Activated T-helper 1 cell treated with anti-CD3 and anti-CD28 coated beads, Interleukin-12 subunit alpha, Interleukin-12 subunit beta, Interleukin-2, Interleukin-4 antibody, amounts not matched to agents 30 ng/mL and 10 ng/mL and 1 ng/mL, durations not matched to agents 14 hours and 24 hours and 36 hours (primary cell): ENCODE measurements at places on chromosomes 16 and 17. TPM values are rescaled to one million over a fixed set of nuclear protein-coding genes. Genes with fewer than 3 reads are reported as not detected.

DNA sequence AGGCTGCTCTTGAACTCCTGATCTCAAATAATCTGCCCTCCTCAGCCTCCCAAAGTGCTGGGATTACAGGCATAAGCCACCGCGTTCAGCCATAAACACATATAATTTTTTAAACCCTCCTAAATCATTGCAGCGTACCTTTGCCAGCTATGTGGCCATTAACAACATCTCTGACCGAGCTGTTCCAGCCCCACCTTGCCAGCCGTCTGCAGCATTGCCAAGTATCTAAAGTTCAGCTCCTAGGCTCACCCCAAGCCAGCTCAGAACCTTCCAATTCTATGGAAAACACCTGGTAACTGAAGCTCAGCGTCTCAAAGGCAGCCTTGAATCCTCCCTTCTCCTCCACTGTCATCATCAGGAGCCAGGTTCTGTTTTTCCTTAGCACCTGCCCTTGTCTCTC, 5.1 kb upstream of the MEIOB start:
- no peaks in the 10 kb centered on the region for H3K4me1 ChIP-seq
- H3K36me3 ChIP-seq = no peaks in the 10 kb centered on the region
- no peak overlapping the region for H3K4me3 ChIP-seq
- no peak overlapping the region for H3K27ac ChIP-seq
- H3K27me3 ChIP-seq = peaks cover 18% of the 10 kb centered on the region
- no peak for DNase-seq

- no peak overlapping the region for H3K4me3 ChIP-seq
- no peak for DNase-seq
- peaks cover 27% of the 10 kb centered on the region for H3K4me1 ChIP-seq
These were observed 39.0 kb upstream of the LGALS9 start for GRCh38 chr17:27591986-27592385.

DNA sequence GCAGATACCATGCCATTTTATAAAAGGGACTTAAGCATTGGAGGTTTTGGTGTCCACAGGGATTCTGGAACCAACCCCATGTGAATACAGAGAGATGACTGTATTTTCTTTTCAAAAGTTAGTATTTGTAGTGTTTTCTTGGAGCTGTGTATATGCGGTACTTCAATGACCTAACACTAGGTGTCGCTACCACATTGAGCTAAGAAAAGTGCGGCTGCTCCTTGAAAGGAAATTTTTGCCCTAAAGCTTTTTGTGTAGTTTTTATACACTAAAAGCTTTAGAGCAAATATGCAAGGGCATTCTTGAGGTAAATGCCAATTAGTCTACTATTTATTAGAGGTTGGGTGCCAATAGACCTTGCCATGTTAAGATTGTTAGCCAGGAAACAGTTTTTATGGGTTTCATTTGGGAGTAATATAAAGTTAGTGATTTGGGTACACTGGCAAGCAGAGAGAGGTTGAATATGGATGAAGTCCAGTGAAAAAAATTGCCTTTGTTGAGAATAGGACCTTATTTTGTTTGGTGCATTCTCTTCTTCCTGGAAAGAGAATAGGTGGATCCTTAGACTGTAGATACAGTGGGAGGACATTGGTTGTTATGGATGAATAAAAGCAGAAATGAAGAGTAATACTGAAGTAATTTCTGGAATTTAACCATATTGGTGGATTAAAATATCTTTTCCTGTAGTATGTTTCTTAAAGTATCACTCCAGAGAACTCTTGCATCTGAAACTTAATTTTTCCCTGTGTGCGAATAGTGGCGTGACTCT, 43.3 kb downstream of the BCAS3 start:
- no peak overlapping the region for H3K27ac ChIP-seq
- no peaks in the 10 kb centered on the region for H3K36me3 ChIP-seq
- no peak overlapping the region for H3K4me3 ChIP-seq

DNA sequence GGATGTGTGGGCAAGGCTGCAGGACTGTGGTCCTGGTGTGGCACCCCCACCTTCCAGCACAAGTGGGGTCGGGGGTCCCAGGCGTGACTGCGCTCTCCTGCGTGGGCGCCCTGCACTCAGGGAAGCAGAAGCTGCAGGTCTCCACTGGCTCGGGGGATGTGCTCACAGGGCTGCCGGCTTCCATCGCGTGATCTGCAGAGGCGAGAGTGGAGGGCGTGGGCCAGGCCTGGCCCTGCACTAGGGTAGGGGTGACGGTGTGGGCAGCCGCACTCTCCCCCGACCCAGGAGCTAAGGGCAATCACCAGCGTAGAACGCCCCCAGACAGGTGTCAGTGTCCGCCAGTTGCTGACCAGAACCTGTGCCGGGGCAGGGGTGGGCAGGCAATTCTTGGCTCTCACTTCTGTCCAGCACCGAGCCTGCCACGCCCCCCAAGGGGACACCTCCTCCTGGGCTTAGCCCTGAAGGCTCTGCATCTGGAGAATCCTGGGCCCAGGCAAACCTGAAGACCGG, 32.3 kb downstream of the TNFRSF13B start:
- H3K4me1 ChIP-seq = no peaks in the 10 kb centered on the region
- H3K4me3 ChIP-seq = no peak overlapping the region
- no peaks in the 10 kb centered on the region for H3K36me3 ChIP-seq
- peaks cover 2% of the 10 kb centered on the region for H3K27me3 ChIP-seq

PIK3R6 gene
- total RNA-seq = 2.0 and 2.1 TPM in 2 replicates

ASPHD1 gene
- 4.2 and 4.7 TPM in 2 replicates for total RNA-seq

CACNA1H gene
- total RNA-seq = 0.12 and 0.18 TPM in 2 replicates

GRCh38 chr17:21358682-21359482, 17.3 kb upstream of the KCNJ12 start:
- no peaks in the 10 kb centered on the region for H3K27me3 ChIP-seq
- H3K4me1 ChIP-seq = no peaks in the 10 kb centered on the region
- no peak overlapping the region for H3K4me3 ChIP-seq

ABCA5 gene
- 12.8 and 15.1 TPM in 2 replicates for total RNA-seq

- no peaks in the 10 kb centered on the region for H3K4me1 ChIP-seq
- H3K4me3 ChIP-seq = no peak overlapping the region
- H3K36me3 ChIP-seq = no peaks in the 10 kb centered on the region
- no peak overlapping the region for H3K27ac ChIP-seq
These were observed 142.9 kb downstream of the C16orf78 start for GRCh38 chr16:49516382-49517036.

TIMM22 gene
- 14.6 and 17.3 TPM in 2 replicates for total RNA-seq

DNA sequence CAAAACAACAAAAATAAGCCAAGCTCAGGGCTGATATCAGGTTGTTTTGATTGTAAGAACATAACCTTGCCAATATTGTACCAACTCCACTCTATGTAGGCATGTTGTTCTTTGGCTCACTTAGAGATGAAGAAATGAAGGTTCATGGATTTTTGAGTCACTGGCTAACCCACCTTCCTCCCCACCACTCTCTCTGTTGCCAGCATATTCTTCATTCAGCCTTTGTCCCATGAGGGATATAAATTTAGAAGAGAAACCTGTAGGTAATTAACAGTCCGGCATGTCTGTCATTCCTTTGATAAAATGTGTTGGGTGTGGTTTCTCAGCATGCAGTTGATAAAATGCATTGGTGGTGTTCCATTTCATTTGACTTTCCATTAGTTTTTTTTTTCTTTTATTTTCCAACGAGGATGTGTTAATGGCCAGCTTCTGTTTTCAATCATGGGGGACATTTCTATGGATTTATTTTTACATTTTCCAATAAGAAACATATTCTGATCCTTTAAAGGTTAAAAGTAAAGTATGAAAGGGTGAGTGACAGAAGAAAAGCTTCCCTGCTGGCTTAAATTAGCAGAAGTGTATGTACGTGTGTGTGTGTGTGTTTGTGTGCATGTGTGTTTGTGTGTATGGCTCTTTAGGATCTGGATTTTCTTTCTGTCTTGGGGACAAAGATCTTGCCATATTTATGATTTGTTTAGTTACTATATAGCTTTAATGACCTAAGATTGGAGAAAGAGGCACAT, 166.2 kb upstream of the KCNJ16 start:
- no peaks in the 10 kb centered on the region for H3K36me3 ChIP-seq
- no peak overlapping the region for H3K4me3 ChIP-seq
- no peaks in the 10 kb centered on the region for H3K27me3 ChIP-seq
- H3K27ac ChIP-seq = no peak overlapping the region
- no peak for DNase-seq

- H3K27ac ChIP-seq = no peak overlapping the region
- H3K4me3 ChIP-seq = no peak overlapping the region
- no peak for DNase-seq
- H3K27me3 ChIP-seq = peaks cover 7% of the 10 kb centered on the region
- no peaks in the 10 kb centered on the region for H3K4me1 ChIP-seq
These were observed 87.6 kb downstream of the SPACA3 start for GRCh38 chr17:33079201-33079600.

DNA sequence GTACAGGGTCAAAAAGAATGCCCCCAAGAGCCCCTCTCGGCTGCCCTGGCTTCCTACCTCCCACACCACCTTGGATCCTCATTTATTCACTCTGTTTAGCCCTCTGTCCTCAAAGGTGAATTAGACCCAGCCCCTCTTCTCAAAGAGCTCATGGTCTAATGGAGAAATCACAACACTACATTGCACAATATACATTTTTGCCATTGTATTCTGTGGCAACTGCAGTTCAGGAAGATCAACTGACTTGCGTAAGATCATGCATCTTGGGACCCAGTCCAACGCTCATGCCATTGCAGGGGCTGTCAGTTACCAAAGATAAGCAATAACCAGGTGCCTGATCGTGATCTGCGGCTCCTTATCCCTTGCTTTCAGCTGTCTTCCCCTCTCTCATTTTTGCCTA, 1.4 kb downstream of the KRT38 start:
- H3K27me3 ChIP-seq = peaks cover 5% of the 10 kb centered on the region
- H3K27ac ChIP-seq = no peak overlapping the region
- H3K4me1 ChIP-seq = no peaks in the 10 kb centered on the region
- no peaks in the 10 kb centered on the region for H3K36me3 ChIP-seq
- no peak for DNase-seq

- H3K36me3 ChIP-seq = no peaks in the 10 kb centered on the region
- peak within 1 kb of the TSS; percentile 73 for H3K4me3 ChIP-seq
- H3K27me3 ChIP-seq = peaks cover 36% of the 10 kb centered on the region
- H3K4me1 ChIP-seq = peaks cover 16% of the 10 kb centered on the region
- peak; percentile 26 for DNase-seq
- no peak within 1 kb of the TSS for H3K27ac ChIP-seq
These were observed at the start of gene GPRC5B for GRCh38 chr16:19884611-19885450. TSS of gene GPRC5B (minus strand) at chr16:19884848. CDS start at chr16:19872845, 12,003 bp downstream.

PRAC1 gene
- not detected in 2 replicates for total RNA-seq

HBA1 gene
- not detected in 2 replicates for total RNA-seq

DNA sequence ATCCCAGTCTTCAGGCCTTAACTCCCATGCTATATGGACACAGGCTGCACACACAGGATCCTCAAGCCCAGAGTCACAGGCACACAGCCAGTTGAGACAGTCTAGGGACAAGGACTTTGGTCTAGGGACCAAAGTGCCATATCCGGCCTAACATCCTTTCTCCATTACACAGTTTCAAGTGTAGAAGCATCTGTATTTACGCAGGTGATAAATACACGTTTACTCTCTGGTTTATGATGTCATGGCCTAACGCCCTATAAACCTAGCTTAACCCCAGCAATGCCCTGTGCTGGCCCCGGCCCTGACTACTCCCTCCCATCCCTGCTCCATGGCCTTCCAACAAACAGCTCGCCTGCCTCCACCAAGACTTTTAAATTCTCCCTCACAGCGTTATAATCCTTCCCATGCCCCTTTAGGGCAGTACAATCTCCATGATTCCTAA, 17.1 kb downstream of the CUEDC1 start:
- peaks cover 21% of the 10 kb centered on the region for H3K27me3 ChIP-seq
- H3K27ac ChIP-seq = no peak overlapping the region
- H3K36me3 ChIP-seq = no peaks in the 10 kb centered on the region
- peaks cover 24% of the 10 kb centered on the region for H3K4me1 ChIP-seq
- no peak for DNase-seq

- DNase-seq = peak; percentile 96
- no peaks in the 10 kb centered on the region for H3K27me3 ChIP-seq
- H3K36me3 ChIP-seq = peaks cover 6% of the 10 kb centered on the region
- H3K27ac ChIP-seq = peak overlapping the region; percentile 96
These were observed 4.5 kb upstream of the SGCA start for GRCh38 chr17:50161023-50161910.

GRCh38 chr17:36918211-36918691, 19.0 kb upstream of the LHX1 start:
- no peak for DNase-seq
- no peak overlapping the region for H3K4me3 ChIP-seq
- H3K27ac ChIP-seq = no peak overlapping the region
- H3K27me3 ChIP-seq = peaks cover 14% of the 10 kb centered on the region
- no peaks in the 10 kb centered on the region for H3K36me3 ChIP-seq
- peaks cover 24% of the 10 kb centered on the region for H3K4me1 ChIP-seq

DNA sequence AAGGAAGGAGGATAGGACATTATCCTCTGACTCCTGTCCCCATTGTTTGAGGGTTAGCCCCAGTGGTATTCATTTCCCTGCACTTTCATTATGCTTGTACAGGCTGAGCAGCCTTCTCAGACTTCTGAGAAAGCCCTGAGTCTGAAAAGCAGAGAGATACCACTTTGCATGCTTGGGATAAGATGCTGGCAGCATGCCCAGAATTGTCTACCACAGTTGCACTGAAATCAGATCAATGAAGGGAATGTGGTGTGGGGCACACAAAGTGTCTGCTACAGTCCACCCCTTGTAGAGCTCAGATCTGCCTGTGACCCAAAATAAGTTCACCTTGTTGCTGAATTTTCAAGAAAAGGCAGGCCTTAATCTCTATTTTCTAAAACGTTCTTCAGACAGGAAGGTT, 160.6 kb downstream of the CCT6B start:
- H3K27ac ChIP-seq = no peak overlapping the region
- H3K4me1 ChIP-seq = no peaks in the 10 kb centered on the region
- DNase-seq = no peak
- no peaks in the 10 kb centered on the region for H3K36me3 ChIP-seq

ZFP90 gene
- total RNA-seq = 19.3 and 21.9 TPM in 2 replicates

PERCC1 gene
- not detected in 2 replicates for total RNA-seq

MPV17L gene
- total RNA-seq = 0.20 and 0.34 TPM in 2 replicates

GRCh38 chr16:57694231-57694724, 328 bp upstream of the DRC7 start:
- no peak for DNase-seq
- H3K27ac ChIP-seq = no peak overlapping the region
- H3K27me3 ChIP-seq = no peaks in the 10 kb centered on the region

CCL1 gene
- 264 and 266 TPM in 2 replicates for total RNA-seq

GRCh38 chr17:50026837-50027171, 29.1 kb upstream of the ITGA3 start:
- H3K4me3 ChIP-seq = peak overlapping the region; percentile 11
- peak; percentile 61 for DNase-seq
- H3K4me1 ChIP-seq = peaks cover 9% of the 10 kb centered on the region

C1QTNF1 gene
- not detected in 2 replicates for total RNA-seq

- DNase-seq = no peak
- no peaks in the 10 kb centered on the region for H3K4me1 ChIP-seq
- H3K27me3 ChIP-seq = no peaks in the 10 kb centered on the region
These were observed 54.8 kb downstream of the OR1D5 start for GRCh38 chr17:3008336-3009288.

APPBP2 gene
- total RNA-seq = 23.4 and 28.1 TPM in 2 replicates

MYH3 gene
- total RNA-seq = 6.5 and 7.3 TPM in 2 replicates
